ENCODE measurements at places on chromosomes 16 and 17.
A peak's percentile ranks its signal among the peaks of the same experiment; 100 is the strongest.

DNA sequence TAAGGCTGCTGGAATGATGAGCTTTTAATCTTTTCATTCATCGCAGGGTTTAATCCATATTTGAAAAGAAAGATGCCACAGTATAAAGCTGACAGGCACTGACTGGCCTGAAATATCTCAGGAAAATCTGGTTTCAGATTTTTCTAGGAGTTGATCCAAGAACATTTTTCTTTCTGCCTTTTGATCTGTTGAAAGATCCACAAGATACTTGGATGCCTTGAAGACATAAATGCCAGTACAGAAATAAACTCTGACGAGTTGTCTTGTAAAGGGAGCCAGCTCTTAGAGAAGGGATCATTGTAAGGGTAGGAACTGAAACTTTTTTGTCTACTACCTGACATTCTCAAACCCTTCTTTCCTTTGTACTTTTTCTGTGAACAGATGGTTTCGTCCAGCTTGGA, 25.4 kb upstream of the KRT20 start:
- no peak for DNase-seq

DNA sequence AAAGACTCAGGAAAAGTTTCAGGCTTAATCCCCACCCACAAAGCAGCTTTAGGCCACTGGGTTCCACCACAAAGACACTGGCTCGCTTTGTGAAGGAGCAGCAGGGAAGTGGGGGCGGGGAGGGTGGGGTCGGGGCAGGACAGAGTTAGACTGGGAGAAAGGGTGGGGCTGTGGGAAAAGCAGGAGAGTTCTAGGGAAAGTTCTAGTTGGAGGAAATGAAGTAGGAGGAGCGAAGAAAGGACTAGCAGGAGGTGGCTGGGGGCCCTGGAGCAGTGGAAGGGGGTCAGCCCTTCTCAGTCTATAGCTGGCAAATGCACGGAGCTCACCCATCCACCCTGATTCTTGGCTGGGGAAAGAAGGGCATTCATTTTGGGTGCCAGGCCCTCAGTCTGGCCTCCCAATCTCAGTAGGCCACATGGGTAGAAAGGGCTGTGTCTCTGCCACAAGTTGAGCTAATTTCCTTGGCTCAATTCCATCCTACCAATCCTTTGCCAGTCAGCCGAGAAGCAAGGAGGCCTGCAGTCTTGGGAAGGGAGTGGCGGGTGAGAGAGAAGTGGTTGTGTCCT, 4.6 kb downstream of the INPP5K start:
- DNase-seq = no peak

DNA sequence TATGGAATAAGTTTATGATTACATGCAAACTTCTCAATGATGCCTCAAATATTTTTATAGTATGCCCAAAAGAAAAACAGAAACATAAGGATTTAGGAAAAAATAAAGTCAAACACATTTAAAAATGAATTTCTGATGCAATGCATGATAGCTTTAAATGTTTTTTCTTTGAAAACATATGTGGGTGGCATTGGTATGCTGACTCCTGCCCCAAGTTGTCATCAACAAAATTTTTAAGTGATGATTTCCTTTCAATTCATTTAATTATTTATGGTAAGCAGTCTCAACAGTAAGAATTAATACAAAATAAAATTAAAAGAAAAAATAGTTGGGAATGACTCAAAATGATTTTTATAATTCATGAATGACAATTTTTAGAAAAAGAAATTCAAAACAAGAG, 104.9 kb downstream of the CEP112 start:
- no peak for DNase-seq

- peak; percentile 25 for DNase-seq
Observed at GRCh38 chr17:14605267-14605599, 304.4 kb downstream of the HS3ST3B1 start.

DNA sequence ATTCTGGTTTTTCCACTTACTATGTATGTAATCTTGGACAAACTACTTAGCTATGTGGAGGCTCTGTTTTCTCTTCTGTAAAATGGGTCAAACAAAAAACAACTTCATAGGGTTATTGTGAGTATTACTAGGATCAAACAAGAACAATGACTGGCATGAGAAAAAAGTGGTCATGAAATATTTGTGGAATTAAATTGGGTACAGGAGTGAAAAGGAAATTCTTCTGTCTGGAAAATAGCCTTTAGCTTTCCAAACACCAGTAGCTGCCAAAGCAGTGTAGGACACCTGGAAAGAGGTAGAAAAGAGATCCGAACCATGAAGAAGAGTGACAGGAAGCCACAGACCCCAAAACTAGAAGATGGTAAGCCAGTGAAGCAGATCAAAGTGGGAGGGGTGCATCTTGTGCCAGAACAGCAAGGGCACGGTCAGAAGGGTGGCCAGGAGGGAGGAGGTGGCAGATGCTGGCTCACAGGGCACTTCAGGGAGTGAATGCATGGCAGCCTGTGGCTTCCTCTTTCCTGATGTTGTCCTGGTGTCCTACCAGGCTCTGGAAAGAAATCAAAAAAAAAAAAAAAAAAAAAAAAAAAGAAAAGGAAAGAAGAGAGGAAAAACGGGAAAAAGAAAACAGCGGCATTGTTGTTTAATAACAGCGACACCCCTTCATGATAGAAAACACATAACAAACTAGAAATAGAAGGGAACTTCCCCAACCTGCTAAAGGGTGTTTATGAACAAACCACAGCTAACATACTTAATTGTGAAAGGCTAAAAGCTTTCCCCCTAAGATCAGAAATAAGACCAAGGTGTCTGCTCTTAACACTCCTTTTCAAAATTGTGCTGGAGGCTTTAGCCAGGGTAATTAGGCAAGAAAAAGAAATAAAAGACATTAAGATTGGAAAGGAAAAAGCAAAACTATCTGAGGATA, 67.9 kb downstream of the PCTP start:
- DNase-seq = no peak
